Stimulated activated CD8-positive, alpha-beta memory T cell treated with anti-CD3 and anti-CD28 coated beads, Interleukin-15, amount 100 ng/mL, for 4 hours (primary cell): ENCODE measurements at places on chromosomes 3 and 15.

DNA sequence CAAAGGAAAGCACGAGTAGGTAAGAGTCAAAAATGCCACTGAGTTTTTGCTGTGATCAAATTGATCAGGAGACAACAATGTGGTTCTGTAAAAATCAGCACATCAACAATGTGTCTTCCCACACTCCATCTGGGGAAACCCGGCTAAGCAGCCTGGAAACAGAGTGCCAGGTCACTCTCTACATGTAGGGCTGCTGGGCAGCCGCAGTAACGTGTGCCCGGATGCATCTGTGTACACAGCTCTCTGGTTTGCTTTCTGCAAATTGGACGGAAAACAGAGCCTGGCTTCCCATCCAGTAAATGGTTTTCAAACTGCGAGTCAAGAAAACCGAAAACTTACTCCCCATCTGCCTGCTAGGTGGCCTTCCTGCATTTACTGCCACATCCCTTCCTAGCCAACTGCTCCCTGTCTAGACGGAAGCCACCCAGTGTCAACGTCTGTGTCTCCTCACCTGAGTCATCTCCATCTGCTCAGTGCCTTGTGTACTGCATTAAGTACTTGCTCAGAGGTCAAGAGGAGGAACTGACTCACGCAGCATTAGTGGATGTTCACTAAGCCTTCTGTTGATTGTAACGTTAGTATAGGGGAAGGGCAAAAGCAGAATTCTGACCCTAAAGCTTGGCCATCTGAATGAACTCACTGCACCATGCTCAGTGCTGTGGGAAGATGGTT, 124.1 kb downstream of the TJP1 start:
- DNase-seq, result no peak

DNA sequence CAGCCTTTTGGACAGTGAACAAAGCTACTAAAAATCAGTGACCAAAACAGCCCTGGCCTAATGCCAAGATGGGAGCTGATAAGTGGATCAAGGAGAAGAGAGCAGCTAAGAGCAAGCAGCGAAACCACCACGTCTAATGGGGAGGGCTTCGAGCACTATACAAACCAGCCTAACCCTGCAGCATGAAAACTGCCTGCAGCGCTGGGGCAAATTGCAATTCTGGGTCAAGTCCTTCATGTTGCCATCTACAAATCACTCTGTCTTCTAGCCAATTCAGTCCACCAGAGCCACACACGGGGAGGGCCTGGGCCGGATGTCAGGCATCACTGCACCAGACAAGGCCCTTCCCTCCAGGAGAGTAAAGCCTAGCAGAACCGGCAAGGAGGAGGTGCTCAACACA, 30.5 kb upstream of the SPATA12 start:
- DNase-seq, result no peak

DNA sequence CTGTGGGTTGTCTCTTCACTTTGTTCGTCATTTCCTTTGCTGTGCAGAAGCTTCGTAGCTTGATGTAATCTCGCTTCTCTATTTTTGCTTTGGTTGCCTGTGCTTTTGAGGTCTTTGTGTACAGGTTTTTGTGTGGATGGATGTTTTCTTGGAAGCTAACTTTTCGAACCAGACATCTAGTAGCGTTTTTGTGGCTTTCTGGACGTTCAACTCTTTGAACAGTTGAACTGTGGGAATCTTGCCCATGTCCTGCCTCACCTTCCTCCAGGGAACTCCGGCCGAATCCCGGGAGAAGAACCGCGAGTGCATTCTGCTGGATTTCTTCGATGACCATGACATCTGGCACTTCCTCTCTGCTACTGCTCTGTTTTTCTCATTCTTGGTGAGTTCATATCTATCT, 70.6 kb downstream of the USF3 start:
- no peak for DNase-seq

- DNase-seq, result no peak
Measured at GRCh38 chr3:174191380-174191779, 667.8 kb upstream of the NAALADL2 start.

- no peak for DNase-seq
Measured at GRCh38 chr3:12454076-12454815, 30.0 kb upstream of the TSEN2 start.

- no peak for DNase-seq
Measured at GRCh38 chr3:13372656-13373055, 47.5 kb downstream of the NUP210 start.
